T-helper 17 cell (primary cell): ENCODE measurements at places on chromosomes 11 and 22. TPM values are rescaled to one million over a fixed set of nuclear protein-coding genes. Genes with fewer than 3 reads are reported as not detected.
A peak's percentile ranks its signal among the peaks of the same experiment; 100 is the strongest.

Gene PTH
- not detected for total RNA-seq

Gene C22orf23
- not detected for total RNA-seq

- no peak for DNase-seq
These were observed 4.4 kb upstream of the DAGLA start for GRCh38 chr11:61675826-61676225.

GRCh38 chr11:124892146-124892545, 5.5 kb downstream of the ROBO4 start:
- DNase-seq: no peak

DNA sequence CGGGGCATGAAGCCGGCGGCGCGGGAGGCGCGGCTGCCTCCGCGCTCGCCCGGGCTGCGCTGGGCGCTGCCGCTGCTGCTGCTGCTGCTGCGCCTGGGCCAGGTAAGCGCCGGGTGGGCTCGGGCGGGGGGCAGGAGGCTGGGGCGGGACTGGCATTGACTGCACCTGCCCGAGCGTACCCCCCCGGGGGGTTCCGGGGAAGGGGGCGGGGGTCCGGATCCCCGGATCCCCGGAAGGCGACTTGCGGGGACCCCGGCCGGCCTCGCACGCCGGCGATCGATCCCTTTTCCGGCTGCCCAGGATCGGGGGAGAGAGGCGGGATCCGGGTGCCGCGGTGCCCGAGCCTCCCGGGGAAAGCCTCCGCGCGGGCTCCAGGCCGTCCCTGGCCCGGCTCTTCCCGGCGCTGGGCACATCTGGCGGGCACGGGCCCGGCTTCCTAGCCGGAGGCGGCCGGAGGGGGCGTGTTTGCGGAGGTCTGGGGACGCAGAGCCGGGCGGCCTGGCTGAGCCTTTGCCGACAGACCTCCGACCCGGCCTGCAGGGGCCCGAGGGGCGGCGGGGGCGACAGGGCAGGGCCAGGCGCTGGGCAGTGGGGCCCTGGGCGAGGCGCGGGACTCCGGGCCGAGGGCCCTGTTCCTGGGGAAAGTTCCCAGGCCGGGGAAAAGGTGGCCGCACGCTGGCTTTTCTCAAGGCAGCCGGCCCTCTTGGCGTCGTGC, 705 bp downstream of the PTPRJ start:
- no peak for DNase-seq

GRCh38 chr11:69700278-69701140, 3.3 kb downstream of the FGF19 start:
- DNase-seq: no peak

GRCh38 chr11:22566293-22566692, 59.3 kb downstream of the FANCF start:
- no peak for DNase-seq

DNA sequence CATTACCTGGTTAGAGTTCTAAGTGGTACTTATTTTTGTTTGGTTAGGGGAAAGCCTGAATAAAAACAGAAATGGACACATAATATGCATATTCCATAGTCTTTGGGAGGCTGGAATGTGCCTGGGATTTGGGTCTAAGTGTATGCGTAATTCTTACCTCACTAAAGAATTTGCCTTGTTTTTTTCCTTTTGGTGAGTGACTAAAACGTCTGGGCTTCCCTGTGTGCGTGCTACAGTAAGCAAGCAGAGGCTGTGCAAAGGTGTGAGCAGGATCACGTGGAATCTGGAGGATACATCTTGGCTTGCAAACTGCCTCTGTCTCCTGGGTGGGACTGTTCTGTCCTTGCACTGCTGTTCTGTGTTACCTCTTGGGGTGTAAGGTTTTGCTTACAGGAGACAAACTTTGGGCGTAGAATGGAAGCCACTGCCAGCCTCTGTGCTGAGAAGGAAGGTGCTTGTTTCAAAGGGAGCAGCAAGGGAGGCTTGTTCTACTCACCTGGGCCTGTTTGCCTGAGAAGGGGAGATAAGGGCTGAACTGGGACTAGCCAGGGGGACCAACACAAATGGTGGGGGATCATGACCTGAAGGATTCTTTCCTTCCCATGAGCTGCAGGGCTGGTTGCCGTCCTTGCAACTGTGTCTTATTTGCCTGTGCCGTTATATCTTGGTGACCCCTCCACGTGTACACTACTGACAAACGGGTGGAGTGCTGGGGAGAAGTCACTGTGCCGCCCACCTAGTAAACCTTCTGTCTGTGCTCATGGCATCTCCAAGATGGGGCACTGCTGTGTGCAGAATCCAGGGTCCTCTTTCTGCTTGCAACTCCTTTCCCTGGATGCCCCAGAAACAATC, 4.5 kb downstream of the NEAT1 start:
- no peak for DNase-seq

- DNase-seq: no peak
These were observed 8.4 kb upstream of the RAB3IL1 start for GRCh38 chr11:61925736-61926135.

DNA sequence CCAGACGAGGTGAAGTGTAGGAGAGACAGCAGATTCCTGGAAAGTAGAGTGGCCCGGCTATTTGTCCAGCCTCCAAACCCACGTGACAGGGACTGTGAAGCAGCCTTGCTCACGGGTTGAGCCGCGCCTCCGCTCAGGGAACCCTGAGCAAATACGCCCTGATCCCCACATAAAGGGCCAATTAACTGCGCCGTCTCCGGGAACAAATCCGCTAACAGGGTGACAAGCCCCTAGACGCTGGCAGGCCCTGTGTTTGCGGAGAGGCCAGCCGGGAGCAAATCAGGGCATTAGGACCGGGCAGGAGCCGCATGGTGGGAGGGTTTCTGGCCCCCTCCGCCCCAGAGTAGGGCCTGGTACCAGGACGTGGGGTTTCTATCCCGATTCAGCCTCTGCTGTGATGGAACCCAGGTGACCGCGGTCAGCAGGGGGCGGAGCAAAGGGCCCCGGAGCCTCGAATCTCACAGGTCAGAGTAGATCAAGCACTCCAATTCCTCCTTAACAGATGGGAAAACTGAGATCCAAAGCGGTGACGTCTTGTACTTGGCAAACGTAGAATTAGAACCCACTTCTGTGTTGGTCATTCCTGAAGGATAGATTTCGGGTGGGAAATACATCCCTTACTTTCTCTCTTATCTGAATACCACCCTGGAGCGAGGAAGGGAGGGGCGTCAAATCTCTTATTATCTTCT, 2.0 kb upstream of the ROBO3 start:
- DNase-seq: no peak

DNA sequence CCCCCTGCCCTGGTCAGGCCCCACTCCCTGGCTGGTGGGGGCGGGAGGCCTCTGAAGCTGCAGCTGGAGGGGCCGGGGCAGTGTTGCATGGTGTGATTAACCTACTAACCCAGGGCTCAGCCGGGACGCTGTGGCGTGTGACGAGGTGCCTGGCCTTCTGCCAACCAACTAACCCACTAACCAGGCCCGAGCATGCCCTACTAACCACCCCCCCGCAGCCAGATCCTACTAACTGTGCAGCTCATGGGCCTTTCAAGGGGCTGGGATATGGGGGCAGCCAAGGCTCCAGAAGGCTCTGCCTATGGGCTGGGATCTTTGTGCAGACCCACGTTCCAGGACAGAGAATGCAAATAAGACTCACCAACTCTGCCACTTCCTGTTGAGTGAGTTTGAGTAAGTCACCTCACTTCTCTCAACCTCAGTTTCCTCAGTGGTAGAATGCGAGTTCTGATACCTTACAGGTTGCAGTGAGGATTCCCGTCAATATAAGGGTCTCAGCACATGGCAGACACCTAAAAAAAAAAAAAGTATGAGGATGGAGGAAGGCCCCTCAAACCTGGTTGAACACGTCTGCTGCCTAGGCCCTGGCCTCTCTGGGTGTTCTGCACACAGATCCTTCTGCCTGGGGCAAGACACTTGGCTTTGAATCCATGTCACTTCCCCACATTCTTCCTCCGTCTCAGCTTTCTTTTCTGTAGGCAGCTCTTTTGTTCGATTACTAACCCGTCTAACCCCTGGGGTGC, 14.1 kb downstream of the MIAT start:
- DNase-seq: peak; percentile 60

Gene LUZP2
- not detected for total RNA-seq

Gene GLYATL2
- not detected for total RNA-seq

DNA sequence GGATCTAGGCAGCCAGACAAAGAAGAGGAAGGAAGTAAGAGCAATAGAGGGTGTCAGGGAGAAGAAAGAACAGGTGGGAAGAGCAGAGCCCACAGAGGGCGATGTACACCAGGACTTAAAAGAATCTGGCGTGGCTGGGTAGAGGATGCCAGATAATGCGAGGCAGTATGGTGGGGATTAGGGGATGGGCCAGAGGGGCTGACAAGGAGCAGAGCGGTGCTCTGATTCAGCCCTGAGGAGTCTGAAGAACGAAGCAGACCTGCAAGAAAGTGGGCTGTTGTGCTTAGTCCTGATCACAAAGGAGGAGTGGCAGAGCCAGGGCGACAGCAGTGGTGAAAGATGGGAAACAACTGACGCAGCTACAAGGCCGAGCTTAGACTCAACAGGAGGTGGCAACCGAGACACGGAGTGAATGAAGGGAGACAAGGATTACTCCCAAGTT, 163.7 kb downstream of the LARGE1 start:
- DNase-seq: no peak

DNA sequence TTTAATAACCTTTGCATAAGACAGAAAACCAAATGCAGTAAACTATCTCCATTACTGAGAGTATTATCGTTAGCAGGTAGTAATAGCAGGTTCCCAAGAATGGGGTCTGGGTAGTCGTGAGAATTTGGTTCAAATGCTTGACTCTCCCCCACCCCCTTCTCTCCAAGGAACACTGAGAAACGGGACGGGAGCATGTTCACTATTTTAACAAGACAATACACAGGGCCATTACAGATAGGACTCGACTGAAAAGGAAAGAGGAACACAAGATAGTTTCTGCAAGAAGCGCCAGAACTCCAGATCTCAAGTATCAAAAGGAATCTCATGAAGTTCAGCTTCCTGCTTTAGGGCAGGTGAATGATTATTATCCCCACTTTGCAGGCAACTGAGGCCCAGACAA, 27.0 kb downstream of the KMT5B start:
- no peak for DNase-seq

GRCh38 chr11:85167038-85167437, 460.1 kb downstream of the DLG2 start:
- DNase-seq: no peak

Gene UPK3A
- total RNA-seq: not detected

Gene APOA1
- not detected for total RNA-seq

GRCh38 chr11:810040-810567, 337 bp downstream of the RPLP2 start:
- DNase-seq: no peak

Gene C11orf91
- not detected for total RNA-seq

GRCh38 chr22:23155831-23156230, 10.6 kb downstream of the RAB36 start:
- no peak for DNase-seq

Gene MDK
- 2.6 TPM for total RNA-seq

DNA sequence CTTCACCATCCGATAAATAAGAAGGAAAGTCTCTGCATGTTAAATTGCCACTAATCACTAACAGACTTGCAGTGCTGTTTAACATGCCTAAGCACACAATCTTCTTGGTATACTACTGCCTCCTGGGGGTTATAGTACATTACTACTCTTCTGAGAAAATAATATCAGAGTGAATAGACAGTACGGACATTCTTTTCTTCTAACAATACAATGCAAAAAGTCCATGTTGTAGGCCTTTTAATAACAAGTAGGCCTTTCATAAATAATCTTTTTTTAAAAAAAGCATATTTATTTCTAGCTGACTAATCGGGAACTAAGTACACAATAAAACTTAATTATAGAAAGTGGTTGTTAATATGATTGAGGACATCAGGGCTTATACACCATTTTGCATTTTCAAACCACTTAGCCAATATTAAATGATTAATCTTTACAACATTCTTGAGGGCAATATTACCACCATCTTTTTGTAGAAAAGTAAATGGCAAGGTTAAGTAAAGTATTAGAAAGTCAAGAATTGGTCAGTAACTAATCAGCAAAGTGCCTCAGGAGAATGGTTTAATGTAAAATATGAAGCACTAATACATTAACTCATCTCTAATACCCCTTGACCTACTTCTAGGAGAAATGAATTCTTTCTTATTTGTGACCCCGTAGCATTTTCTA, 84.7 kb downstream of the TTC28 start:
- DNase-seq: no peak

Gene CYP2D6
- total RNA-seq: 9.6 TPM

DNA sequence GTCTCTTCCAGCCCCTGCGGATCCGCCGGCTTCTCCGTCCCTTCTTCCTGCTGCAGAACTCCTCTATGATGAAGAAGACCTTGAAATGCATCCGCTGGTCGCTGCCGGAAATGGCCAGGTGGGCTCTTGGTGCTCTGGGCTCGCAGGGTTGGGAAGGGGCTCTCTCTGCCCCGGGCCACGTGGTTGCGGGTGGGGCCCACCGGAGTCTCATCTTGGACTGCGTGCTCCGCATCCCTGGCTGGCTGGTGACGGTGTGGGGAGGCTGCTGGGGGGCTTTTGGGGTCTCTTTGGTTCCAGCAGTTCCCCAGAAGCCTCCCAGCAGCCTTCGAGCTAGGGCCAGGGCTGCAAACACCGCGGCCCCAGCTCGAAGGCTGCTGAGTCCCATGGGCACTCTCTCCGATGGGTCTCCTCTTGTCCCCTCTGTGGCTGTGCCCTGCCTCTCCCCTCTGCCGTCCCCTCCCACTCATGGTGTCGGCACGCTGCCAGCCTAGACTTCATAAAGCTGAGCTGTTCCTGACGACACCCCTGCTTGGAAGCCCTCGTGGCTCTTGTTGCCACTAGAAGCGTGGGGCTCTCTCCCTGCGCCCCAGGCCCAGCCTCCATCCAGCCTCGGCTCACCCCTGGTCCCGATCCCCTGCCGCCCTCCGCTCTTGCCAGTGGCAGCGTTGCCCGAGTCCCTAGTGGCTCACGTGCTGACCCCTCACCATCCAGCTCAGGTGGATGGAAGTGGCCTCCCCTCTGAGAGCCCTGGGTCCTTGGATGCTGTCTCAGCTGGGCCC, 14.3 kb downstream of the TPCN2 start:
- no peak for DNase-seq

DNA sequence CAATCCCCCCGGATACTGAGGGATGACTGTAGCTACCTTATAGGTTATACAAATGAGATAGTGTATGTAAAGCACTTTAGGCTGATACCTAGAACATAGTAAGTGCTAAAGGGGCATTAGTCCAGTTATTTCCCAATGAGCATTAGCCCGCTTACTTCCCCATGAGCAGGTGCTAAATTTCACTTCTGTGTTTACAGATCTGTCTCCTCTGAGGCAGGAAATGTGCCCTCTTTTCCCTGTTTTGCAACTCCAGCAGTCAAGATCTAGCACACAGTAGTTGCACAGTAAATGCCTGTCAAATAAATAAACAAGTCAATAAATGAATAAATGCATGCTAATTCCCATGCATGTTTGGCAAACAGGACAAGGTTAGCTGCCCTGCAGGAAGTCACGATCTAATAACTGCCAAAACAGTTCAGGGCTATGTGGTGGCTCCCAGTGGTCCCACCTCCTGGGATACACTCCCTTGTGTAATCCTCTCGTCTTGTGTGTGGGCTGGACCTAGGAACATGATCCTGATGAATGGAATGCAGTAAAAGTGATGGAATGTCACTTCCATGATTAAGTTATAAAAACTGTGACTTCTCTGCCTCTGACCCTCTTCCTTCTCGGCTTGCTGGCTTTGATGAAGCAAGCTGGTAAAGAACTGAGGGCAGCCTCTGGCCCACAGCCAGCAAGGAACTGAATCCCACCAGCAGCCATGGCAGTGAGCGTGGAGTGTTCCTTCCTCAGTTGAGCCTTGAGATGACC, 459.0 kb downstream of the SOX6 start:
- no peak for DNase-seq
